ENCODE measurements at places on chromosomes 4 and X. TPM values are rescaled to one million over a fixed set of nuclear protein-coding genes. Genes with fewer than 3 reads are reported as not detected.

- no peak for DNase-seq
These were observed 42.9 kb downstream of the PTTG2 start for GRCh38 chr4:38003102-38003501.

DNA sequence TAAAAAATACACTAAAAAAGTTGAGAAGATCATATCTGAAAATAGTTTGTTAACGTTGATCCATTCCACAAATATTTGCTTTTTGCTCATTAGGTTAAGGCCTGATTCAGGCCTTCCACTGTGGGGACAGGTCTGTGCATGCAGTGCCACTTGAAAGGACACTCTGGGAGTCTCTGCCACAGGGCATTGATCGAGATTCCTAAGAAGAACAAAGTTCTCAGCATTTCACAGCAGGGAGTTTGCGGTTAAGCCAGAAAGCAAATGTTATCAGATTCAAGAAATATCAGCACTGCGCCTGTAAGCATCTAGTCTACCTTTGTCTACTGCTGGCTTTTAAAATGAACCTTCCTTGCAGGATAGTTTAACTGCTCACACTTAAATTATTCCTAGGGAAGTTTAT lies 62.2 kb upstream of the TNIP3 start:
- no peak for DNase-seq

The MAGEC1 gene
- total RNA-seq, result not detected

The ZNF718 gene
- 21.0 TPM for total RNA-seq

The SASH3 gene
- total RNA-seq, result 1.8 TPM
